ENCODE measurements at places on chromosomes 13 and 19. TPM values are rescaled to one million over a fixed set of nuclear protein-coding genes. Genes with fewer than 3 reads are reported as not detected.

GRCh38 chr19:1864480-1865171 lies 1.2 kb upstream of the KLF16 start:
- peak; percentile 78 for DNase-seq

Gene ZFP14
- total RNA-seq: 3.3 TPM

Gene C19orf85
- total RNA-seq: not detected

DNA sequence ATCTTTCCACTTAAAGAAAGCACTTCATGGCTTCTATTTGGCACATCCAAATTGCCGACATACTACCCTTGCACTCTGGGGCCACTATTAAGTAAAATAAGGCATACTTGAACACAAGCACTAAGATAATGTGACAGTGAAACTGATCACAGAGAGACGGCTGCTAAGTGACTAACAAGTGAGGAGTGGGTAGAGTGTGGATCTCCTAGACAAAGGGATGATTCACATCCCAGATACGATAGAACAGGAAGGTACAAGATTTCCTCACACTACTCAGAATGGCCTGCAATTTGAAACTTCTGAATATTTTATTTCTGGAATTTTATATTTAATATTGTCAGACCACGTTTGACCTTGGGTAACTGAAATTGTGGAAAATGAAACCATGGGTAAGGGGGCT lies 1721.8 kb upstream of the SPRY2 start:
- no peak for DNase-seq

Gene SLC6A16
- 7.5 TPM for total RNA-seq

DNA sequence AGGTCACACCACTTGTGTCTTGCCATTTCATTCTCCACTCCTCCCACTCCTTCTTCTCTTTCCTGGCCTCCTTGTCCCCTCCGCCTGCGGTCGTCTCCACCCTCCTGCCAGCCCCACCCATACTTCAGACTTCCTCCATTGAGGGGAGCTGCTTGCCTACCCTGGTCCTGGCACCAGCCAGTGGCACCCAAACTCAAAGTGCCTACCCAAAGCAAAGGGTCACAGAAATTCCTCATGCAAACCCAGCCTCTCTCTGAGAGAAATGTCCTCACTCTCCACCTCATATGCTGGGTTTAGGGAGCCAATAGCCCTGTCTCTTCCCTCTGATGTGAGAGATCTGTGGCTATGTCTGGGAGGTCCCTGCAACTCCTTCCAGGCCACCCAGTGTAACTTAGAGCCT lies 109.6 kb downstream of the TEX26 start:
- no peak for DNase-seq

GRCh38 chr13:41231786-41232185 lies 31.6 kb downstream of the MTRF1 start:
- DNase-seq: no peak

DNA sequence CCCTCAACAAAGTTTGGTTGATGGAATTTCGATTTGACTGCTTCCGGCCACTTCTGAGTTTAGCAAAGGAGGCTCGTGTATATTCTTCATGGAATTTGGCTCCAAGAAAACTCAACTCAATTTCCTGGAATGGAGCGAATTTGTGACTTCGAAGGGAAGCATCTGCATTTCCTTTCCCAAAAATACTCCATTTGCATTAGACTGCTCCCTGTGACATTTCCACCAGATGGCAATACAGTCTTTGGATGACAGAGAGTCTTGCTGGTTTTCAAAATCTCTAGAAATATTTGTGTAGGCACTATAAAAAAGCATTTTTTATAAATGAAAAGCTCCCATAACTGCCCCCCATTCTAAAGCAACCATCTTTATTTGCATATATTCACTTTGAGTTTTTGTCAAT lies 4.1 kb downstream of the C1QTNF9 start:
- no peak for DNase-seq

GRCh38 chr19:8629996-8630683 lies at the start of gene NFILZ:
TSS of gene NFILZ (plus strand) at chr19:8630633. CDS start at chr19:8676766, 46,133 bp downstream.
- no peak for DNase-seq

DNA sequence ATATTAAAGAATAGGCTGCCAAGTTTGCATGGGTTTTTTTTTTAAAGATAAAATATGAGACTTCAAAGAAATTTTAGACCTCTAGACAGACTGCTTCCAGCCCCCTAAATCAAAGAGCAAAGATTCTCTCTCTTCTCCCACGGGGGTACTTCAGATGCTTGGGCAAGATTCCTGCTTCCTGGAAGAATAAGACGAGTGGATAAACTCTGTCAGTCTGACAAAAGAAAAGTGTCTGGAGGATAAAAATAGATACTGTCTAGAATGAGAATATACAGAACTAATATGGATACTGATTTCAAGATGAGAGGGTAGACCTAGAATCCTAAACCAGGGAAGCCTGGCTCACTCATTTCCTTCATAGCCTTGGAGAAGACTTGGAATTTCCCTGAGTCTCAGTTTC lies 435.1 kb downstream of the FOXO1 start:
- DNase-seq: peak; percentile 65

DNA sequence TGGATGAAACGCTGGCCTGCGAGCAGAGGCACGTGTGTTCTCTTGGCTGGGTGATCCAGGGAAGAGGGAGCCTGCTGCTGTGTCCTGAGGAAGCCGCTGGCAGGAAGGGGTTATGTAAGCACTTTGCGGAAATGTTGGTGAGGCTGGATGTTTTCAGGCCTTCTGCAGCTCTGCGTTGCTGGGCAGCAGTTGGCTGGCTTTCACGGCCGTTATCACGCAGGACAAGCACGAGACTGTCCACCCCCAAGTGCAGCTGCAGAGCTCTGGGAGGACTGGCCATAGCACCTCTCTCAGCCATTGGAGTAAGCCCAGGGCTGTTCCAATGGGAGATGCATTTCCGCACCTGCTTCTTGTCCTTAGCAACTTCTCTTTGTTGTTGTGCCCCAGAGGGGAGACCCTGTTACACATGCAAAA lies 146.9 kb upstream of the SOX21 start:
- DNase-seq: peak; percentile 36

Gene ZNF780B
- 9.0 TPM for total RNA-seq

GRCh38 chr19:33063753-33064457 lies 783 bp downstream of the RHPN2 start:
- no peak for DNase-seq

Gene TNFSF9
- total RNA-seq: not detected

Gene FXYD3
- 1.6 TPM for total RNA-seq

GRCh38 chr13:98761126-98761985 lies 8.9 kb upstream of the SLC15A1 start:
- DNase-seq: no peak

GRCh38 chr13:59721926-59722910 lies 441.5 kb downstream of the DIAPH3 start:
- no peak for DNase-seq

GRCh38 chr19:1453525-1454364 lies 3.8 kb downstream of the APC2 start:
- peak; percentile 16 for DNase-seq

GRCh38 chr19:33152176-33152575 lies 20.3 kb downstream of the WDR88 start:
- no peak for DNase-seq

- no peak for DNase-seq
Observed at GRCh38 chr13:38166116-38166515, 183.5 kb upstream of the UFM1 start.

- no peak for DNase-seq
Observed at GRCh38 chr13:28666897-28667488, 8.1 kb downstream of the POMP start.

DNA sequence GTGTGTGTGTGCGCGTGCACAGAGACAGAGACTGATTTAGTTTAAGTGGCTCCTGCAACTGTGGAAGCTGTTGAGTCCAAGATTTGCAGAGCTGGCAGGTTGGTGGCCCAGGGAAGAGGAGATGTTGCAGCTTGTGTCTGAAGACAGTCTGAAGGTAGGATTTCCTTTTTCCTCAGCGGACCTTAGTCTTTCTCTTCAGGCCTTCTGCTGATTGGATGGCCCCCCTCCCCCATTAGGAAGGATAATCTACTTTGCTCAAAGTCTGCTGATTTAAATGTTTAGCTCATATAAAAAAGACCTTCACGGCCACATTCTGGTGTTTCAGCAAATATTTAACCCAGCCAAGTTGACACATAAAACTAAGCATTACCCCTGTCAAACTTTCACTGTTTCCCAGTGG lies 84.3 kb downstream of the SLC15A1 start:
- no peak for DNase-seq
